ENCODE measurements at places on chromosomes 13 and 19.

GRCh38 chr19:56983804-56984203, 136.0 kb upstream of the USP29 start:
- DNase-seq = no peak

- peak; percentile 50 for DNase-seq
Observed at GRCh38 chr19:29878973-29879654, 62.9 kb upstream of the URI1 start.

GRCh38 chr13:85597790-85598500, 201.3 kb downstream of the SLITRK6 start:
- no peak for DNase-seq

DNA sequence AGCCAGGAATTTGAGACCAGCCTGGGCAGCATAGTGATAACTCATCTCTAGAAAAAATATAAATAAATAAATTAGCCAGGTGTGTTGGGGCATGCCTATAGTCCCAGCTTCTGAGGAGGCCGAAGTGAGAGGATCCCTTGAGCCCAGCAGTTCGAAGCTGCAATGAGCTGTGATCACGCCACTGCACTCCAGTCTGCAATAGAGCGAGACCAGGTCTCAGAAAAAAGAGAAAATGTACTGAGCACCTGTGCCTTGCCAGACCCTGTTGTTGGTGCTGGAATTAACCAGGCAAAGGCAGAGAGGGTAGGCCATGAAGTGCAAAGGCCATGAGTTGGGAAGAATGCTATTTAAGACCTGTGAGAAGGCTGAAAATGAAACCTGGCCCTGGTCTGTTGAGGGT, 2.7 kb downstream of the CYTH2 start:
- no peak for DNase-seq

DNA sequence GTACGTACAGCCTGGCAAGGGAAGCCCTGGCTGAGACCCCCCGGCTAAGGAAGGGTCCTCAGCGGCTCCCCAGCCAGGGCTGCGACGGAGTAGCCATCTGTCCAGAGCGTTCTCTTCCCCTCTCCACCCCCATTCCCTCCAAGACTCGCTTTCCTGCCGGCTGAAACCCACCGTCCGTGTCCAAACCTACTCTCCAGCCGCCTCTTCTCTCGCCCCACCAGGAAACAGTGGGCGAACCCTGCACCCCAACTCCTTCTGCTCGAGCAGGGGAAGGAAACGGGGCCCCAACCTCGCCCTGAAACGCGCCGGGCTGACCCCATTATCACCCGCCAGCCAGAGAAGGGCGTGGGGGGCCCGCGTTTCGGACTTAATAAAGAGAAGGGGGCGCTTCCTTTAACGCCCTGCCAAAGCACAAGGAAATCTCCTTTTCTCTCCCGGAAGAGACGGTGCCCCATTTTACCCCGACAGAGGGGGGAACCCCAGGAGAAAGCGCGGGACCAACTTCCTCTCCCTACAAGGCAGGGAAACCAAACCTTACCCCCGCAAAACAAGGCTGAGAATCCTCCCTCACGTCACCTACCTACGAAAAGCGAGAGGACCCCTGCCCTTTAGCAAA, 2.5 kb downstream of the ZC3H4 start:
- DNase-seq = no peak

- DNase-seq = no peak
Observed at GRCh38 chr19:31085125-31085524, 264.1 kb downstream of the TSHZ3 start.

- DNase-seq = peak; percentile 10
Observed at GRCh38 chr13:32036757-32037156, 5.2 kb downstream of the FRY start.

- peak; percentile 37 for DNase-seq
Observed at GRCh38 chr13:96632536-96633320, 361.5 kb downstream of the OXGR1 start.

GRCh38 chr13:33137721-33138120, 121.5 kb downstream of the KL start:
- DNase-seq = no peak

Data from NCI-H345 (cell line).